ENCODE measurements at places on chromosomes 4 and X.

GRCh38 chrX:107630031-107630689 is 1.9 kb downstream of the PRPS1 start:
- no peak for DNase-seq

DNA sequence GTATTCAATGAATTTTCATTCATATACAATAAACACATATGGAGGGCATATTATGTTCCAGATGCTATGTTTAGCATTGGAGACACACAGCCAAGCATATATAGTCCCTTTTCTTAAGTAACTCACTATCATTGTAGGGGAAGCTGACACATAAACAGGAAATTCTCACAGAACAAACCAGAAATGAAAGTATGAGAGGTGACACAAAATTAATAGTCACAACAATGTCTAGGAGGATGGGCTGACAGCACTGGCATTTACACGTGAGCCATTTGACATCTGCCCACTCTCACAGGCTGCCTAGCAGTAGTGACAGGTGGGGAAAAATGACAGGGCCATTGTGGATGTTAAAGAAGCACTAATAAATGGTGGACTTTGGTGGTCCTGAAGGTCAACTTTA is 2.6 kb upstream of the CNOT6L start:
- no peak for DNase-seq

DNA sequence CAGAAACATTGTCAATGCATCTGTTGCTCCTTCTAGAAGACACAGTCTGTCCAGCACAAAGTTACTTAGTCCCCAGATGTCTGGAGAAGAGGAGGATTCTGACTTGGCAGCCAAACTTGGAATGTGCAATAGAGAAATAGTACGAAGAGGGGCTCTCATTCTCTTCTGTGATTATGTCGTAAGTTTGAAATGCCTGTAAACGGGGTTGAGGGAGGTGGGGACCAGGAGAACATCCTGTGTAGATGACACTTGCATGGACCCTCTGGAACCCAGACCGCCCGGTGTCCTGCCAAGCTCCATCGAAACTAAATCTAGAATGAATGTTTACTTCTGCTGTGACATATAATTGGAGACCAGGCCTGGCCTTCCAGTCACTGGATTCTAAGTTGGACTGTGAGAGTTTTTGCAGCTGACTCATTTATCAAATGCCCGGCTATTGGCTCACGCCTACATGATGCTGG is 45.0 kb upstream of the MSANTD1 start:
- no peak for DNase-seq

GRCh38 chr4:152962150-152962549 is 26.0 kb downstream of the FHDC1 start:
- no peak for DNase-seq

DNA sequence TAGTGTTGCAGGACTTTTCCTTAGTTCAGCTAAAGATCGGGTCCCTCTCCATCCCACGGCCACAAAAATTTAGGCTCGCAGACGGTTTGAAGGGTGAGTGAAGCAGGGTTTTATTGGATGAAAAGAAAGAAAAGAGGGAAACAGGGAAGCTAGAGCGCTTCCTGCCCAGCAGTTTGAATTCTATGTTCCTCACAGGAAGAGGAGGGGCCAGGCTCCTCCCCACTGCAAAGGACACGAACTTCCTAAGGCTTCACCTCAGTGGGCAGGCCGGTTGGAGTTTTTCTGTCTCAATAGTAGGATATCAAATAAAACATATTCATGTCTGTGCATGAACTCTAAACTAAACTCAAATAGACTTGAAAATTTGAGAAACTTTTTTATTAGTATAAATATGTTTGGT is 27.4 kb downstream of the DAPP1 start:
- no peak for DNase-seq

DNA sequence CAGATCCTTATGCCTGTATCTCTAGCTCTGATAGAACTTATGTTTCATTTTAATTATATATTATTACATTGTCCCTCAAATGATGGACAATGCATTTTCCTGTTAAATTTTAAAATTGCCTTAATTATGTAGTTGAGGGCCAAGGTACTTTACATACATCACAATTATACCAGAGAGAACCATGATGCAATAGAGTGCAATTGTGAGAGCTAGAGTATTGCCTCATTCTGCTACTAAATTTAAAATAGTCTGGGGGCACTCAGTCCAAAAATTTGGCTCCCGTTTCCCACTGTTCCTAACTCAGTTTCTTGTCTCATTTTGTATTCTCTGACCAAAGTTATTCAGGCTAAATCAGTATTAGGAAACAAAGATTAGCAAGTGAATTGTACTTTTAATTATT is 378.5 kb upstream of the ZFP42 start:
- DNase-seq, result no peak

DNA sequence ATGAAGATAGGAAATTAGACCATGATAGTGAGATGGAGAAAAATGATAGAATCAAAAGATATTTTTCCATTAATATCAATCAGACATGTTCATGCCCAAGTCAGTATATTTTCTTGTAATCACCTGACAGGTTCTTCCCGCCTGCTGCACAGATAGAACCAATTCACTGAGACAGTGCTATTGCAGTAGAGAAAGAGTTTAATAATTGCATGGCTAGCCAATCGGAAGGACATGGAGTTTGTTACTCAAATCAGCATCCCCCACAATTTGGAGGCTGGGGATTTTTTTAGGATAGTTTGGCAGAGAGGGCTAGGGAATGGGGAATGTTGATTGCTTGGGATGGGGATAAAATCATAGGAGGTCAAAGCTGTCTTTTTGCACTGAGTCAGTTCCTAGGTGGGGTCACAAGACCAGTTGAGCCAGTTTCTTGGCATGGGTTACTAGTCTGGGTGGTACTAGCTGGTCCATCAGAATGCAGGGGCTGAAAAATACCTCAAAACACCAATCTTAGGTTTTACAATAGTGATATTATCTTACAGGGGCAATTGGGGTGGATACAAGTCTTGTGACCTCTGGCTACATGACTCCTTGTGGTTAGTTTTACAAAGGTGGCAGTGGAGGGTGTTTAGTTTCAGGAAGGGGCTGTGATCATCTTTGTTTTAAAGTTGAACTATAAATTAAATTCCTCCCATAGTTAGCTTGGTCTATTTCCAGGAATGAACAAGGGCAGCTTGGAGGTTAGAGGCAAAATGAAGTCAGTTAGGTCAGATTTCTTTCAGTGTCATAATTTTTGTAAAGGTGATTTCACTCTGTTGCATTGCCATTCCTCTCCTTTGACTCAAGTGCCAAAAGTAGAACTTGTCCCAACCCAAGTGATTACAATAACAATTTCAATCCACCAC is 100.3 kb upstream of the PDE5A start:
- no peak for DNase-seq

DNA sequence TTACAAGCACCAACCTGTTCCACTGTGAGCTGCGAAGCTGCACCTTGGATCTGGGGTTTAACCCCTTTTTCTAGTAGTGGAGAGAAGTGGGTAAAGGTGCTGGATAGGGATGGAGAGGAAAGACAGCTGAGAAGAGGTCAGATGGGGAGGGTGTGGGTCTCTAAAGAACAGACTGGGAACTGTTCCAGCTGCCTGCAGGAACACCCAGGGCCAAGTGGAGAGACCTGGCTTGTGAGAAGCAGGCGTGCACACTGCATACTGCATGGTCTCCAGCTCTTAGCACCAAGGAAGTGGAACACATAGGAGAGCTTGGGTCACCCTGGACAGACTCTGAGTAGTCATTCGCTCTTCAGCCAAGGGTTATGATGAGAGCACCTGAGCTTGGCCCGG is 16.1 kb downstream of the BCOR start:
- DNase-seq, result no peak

DNA sequence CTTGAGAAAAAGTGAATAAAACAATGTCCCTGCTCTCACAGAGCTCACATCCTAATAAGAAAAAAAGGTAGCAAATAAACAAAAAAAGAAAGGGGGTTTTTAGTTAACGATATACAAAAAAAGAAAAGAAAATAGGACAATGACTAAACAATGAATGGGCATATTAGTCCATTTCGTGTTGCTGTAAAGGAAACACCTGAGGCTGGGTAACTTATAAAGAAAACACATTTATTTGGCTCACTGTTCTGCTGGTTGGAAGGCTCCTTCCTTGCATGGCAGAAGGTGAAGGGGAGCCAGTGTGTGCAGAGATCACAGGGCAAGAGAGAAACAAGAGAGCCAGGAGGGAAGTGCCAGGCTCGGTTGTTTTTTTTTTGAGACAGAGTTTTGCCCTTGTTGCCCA is 4.7 kb upstream of the KLF3 start:
- no peak for DNase-seq

GRCh38 chr4:123234955-123235354 is 161.6 kb upstream of the SPRY1 start:
- no peak for DNase-seq

DNA sequence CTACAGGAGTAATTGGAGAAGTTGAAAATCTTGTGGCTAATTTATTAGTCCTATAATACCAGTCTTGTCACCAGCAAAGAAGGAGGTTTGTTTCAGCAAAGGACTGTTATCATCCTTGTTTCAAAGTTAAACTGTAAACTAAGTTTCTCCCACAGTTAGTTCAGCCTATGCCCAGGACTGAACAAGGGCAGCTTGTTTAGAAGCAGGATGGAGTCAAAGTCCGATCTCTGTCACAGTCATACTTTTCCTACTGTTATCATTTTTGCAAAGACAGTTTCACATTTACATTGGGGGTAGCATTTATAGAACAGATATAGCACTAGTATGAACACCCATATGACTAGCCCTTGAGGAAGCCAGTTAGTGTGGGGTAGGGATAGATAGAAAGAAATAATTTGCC is 46.4 kb downstream of the AKAP4 start:
- DNase-seq, result no peak

- no peak for DNase-seq
These were observed 42.1 kb upstream of the MAGEA4 start for GRCh38 chrX:151870602-151871001.

DNA sequence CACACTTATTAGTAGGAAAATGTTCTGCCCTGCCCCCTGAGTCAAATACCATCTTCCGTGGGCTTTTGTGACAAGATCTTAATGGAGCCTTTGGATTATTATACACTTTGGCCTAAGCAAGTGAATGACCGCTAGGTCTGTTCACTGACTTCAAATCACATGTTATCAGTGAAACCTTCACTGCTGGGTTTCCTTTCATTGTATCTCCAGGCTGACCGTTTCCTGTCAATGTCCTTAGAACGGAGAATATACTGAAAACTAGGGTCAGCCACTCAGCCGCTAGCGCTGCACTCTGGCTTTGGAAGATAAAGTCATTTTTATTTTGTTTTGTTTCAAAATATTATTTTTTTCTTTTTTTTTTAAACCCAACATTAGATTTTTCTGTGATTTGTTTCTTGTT is 107.0 kb upstream of the TLL1 start:
- no peak for DNase-seq

All from activated T-cell treated with anti-CD3 and anti-CD28 coated beads for 24 hours (primary cell).